ENCODE measurements at places on chromosomes 6 and 20.

GRCh38 chr6:113920663-113921267 is 50.2 kb downstream of the HDAC2 start:
- no peak for DNase-seq

- DNase-seq, result no peak
These were observed 37.7 kb downstream of the DSE start for GRCh38 chr6:116408491-116408890.

DNA sequence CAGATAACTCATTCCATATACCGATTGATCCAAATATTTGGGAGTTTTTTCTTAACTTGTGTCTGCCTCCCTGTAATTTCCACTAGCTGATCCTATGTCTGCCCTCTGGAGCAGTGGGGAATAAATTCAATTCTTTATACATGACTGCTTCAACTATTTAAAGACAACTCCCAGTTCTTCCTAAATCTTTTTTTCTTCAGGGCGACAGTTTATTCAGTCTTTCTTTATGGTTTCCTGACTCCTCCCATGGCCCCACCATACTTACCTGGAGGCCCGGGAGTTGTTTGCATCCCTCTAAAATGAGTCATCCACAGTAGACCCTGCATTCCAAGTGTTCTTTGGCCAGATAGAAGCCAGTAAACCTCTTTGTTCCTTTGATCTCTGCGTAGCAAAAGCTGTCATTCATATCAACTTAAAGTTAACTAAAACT is 73.6 kb downstream of the LCA5 start:
- no peak for DNase-seq

- no peak for DNase-seq
These were observed 29.3 kb downstream of the GMPR start for GRCh38 chr6:16267428-16268263.

GRCh38 chr6:79543886-79544285 is 6.7 kb upstream of the LCA5 start:
- DNase-seq, result no peak

- DNase-seq, result no peak
These were observed 64.4 kb upstream of the PLEKHG1 start for GRCh38 chr6:150535151-150535804.

DNA sequence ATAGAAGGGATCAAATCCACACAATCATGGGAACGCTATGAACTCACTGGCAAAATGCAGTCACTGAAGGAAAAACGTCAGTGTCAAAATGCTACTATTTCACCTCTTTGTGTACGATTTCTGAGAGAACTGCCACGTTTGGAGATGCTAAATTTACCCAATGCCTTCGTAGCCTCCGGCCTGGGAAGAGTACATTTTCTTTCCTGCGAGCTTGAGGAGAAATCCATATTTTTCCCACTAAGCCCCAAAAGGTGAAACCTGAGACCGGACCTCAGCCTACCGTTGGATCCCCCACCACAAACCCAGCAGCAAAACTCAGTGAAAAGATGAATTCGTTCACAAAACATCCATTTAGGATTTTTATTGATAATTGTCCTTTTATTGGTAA is 131.7 kb downstream of the GPX5 start:
- DNase-seq, result no peak

DNA sequence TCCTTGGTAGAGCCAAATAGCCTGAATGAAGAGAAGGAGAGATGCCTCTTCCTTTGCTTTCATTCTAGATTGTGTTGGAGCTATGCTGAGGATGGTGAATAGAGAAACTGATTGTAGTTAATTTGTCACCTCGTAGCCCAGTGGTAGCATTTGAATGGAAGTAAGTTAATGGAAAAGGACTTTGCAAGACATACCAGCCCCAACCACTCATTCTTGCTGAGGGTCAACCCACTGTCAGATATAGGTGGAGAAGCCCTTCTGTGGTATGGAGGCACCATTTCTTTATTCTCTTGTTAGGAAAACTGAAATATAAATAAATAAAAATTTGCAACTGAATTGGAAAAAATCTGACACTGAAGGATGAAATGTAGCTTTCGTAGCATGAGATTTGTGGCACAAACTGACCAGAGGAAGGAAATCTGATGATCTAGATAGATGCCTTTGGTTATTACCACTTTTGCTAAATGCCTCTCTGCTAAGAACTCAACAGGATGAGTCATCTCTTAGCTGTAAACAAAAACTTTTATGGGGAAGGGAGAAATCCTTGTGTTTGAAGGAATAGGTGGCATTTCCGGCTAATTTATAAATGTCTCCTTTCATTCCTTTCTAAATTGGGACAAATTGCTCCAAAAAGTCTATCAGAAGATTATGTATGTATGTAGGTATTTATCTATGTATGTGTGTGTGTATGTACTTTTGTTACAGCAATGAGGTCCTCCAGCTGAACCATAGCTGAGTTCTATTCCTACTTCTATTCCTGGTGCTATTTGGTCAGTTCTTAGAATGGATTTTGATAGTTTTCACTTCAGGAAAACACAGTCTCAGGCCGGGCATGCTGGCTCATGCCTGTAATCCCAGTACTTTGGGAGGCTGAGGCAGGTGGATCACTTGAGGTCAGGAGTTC is 76.5 kb upstream of the SUPT3H start:
- DNase-seq, result peak; percentile 80

DNA sequence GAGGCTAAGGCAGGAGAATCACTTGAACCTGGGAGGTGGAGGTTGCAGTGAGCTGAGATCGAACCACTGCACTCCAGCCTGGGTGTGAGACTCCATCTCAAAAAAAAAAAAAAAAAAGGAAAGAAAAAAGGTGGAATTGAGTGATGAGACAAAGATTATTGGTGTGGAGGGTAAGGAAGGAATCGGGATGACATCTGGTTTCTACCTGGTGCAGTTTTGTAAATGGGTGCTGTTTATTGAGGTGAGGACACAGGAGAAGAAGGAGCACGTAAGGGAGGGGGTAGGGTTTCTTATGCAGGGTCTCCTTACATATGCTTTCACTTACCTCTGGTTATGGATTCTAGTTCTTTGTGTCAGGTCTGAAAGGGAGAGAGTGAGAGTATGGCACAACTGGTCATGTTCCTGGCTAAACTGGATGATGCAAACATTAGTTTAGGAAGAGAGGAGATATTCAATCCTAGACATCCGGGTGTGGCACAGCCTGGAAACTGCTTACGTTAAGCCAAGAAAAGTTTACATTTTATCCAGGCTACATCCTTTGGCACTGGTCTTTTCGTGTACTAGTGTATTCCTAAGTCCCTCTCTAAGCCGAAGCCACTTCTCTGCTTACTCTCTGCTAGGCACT is 5.4 kb downstream of the RALY start:
- DNase-seq, result no peak

DNA sequence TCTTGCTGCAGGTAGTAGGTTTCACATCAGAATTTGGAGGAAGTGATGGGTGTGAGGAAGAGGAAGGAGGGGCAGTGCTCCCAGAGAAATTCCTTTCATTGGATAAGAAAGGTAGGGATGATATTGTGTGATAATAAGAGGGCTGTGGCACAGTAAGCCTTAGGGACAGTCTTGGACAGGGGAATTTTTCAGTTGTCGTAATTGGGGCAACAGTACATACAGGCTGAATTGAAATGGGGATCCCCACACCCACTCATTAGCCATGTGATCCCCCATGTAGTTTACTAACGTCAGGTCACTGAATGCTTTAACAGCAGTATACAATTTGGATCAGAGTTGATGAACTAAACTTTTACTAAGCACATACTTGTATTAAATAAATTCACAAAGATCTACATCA is 79.4 kb downstream of the FOXO3 start:
- DNase-seq, result no peak

GRCh38 chr6:19791267-19791666 is 45.9 kb upstream of the ID4 start:
- no peak for DNase-seq

DNA sequence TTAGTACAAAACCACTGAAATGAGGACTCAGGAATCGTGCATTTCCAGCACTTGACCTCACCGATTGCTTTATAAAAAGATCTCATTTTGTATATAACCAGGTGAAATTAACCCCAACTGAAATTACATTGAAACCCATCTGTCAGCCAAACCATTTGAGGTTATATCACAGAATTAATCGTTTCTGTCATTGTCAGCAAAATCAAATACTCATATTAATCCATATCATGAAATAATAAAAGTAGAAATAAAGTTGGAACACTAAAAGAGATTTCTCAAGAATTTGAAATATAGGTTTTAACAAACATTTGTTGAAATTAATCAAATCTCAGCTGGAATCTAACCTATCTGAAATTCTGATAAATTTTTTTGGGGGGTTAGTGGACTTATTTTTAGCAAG is 23.7 kb downstream of the KHDRBS2 start:
- no peak for DNase-seq

- DNase-seq, result no peak
These were observed 661.7 kb downstream of the KIF16B start for GRCh38 chr20:15911581-15911980.

- no peak for DNase-seq
These were observed 18.6 kb upstream of the SPDEF start for GRCh38 chr6:34574647-34575293.

- no peak for DNase-seq
These were observed 85.9 kb downstream of the JARID2 start for GRCh38 chr6:15331629-15332251.

DNA sequence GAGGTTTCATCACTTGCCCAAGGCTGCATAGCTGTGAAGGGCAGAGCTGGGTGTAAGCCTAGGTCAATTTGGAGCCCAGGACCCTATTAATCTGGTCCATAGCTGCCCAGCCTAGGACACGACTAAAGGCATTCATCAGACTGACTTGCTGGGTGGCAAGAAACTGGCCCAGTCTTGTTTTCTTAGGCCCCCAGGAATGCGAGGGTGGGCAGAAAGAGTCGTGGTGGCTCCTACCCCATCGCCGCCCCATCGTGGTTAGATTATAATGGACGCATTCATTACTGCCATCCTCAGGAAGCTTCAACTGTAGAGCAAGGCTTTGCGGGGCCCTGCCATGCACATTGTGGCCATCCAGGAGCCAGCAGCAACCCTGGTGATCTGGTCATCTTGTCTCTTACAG is 16.1 kb downstream of the DYNLRB1 start:
- DNase-seq, result no peak

DNA sequence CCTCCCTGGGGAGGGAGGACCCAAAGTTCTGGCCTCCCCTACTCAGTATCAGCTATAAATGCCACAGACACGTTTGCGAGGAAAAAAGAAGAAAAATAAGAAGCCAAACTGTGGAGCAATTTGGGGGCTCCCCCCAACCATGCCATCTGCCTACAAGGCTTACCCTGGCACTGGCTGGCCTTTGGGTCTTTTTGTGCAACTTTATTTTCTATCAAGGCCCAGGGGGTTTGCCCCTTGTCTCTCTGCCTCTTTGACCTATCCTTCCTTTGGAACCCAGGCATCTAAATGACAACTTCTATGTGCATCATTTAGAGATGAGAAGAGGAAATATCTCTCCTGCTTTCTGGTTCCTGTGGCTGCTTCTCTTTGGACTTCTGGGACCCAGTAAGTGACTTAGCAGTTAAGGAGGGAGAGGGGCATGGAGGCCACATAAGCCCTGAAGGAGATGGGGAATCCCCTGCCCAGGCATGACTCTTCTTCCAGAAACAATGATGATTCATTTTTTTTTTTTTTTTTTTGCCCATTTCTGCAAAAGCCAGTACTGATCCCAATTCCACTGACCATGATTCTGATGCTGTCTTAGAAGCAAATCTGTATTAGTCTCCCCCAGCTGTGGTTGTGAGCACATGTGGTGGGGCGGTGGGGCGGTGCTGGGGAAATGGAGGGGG is at the start of gene MUC22:
MUC22 (plus strand) TSS at position 82 of the 668 bp plus-strand sequence; CDS start at position 315, 233 bp downstream.
- peak; percentile 36 for DNase-seq

DNA sequence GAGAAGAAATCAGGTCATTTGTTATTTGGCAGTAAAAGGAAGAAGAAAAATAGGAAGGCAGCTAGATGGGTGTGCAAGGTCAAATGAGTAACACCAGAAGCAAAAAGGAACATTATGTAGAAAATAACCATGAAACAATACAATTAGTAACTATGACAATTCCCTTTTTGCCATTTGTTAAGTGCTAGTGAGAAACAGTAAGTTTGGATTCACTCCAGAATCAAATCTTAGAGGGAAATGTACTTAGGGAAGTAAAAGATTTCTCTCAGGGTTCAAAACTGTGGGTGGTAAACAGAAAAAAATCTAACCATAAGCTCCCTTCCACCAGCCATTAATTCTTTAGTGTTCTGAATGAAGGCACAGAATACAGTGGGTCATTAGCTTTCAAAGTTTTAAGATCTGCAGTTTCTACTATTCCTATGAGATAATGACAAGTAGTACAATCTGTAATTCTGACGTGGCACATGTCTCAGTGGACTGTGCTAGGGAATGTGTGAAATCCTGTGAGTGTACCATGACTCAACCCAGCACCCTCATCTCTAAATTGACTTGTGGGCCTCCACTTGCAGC is 17.1 kb downstream of the REPS1 start:
- DNase-seq, result peak; percentile 88

DNA sequence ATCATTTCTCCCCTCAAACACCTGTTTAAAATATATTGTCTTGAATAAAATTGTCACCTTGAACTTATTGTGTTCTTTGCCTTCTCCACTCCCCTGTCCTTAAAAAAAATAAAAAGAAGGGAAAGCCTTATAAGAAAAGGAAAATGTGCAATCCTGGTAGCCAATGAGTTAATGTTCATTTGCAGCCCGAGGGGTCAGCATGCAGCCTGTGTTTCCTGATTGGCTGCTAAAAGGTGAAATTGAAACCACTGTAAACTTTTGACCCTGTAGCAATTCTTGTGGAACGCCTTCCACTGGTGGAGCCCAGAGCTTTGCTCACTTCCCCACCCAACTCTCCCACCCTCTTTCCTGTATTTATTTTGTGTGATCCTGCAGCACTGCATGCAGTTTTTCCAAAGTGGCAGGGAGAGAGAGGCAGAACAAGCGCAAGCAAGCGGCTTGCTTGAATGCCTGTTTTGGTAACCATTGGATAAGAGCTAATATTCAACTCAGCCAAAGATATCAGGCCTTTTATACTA is 74.9 kb downstream of the NCOA3 start:
- peak; percentile 54 for DNase-seq

GRCh38 chr6:145017516-145017915 is 717.8 kb downstream of the EPM2A start:
- peak; percentile 15 for DNase-seq

DNA sequence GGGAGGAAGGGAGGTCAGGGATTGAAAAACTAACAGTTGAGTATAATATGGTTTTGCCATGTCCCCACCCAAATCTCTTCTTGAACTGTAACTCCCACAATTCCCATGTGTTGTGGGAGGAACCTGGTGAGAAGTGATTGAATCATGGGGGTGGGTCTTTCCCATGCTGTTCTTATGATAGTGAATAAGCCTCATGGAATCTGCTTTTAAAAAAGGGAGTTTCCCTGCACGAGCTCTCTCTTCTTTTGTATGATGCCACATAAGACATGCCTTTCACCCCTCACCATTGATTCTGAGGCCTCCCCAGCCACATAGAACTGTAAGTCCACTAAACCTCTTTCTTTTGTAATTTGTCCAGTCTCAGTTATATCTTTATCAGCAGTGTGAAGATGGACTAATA is 833.4 kb upstream of the MAP3K7 start:
- no peak for DNase-seq

- no peak for DNase-seq
These were observed 76.3 kb upstream of the SGK1 start for GRCh38 chr6:134394208-134394607.

GRCh38 chr6:38831865-38832264 is 116.8 kb downstream of the DNAH8 start:
- no peak for DNase-seq
